ENCODE measurements at places on chromosomes 7 and 10.

DNA sequence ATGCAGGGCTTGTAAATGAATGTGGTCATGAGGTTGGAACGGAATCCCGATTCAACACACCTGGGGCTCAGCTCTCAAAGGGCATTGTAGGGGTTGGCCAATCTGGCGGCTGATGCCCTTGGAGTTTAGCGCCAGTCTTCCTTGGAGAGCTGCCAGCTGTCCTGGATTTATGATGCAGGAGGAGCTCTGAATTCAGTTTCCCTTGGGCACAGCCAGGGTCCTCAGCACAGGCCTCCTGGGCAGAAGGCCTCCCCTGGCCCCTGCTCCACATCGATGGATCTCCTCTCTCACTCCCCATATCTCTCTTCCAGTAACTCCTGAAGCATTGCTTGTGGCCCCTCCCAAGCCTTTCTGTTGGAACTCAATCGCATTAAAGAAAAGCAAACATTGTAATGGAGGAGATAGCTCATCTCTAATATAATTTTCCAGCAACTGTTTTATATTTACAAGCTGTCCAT, 985 bp upstream of the CYTH3 start:
- no peak for DNase-seq

- DNase-seq: no peak
Measured at GRCh38 chr7:23539494-23539907, 7.7 kb upstream of the TRA2A start.

DNA sequence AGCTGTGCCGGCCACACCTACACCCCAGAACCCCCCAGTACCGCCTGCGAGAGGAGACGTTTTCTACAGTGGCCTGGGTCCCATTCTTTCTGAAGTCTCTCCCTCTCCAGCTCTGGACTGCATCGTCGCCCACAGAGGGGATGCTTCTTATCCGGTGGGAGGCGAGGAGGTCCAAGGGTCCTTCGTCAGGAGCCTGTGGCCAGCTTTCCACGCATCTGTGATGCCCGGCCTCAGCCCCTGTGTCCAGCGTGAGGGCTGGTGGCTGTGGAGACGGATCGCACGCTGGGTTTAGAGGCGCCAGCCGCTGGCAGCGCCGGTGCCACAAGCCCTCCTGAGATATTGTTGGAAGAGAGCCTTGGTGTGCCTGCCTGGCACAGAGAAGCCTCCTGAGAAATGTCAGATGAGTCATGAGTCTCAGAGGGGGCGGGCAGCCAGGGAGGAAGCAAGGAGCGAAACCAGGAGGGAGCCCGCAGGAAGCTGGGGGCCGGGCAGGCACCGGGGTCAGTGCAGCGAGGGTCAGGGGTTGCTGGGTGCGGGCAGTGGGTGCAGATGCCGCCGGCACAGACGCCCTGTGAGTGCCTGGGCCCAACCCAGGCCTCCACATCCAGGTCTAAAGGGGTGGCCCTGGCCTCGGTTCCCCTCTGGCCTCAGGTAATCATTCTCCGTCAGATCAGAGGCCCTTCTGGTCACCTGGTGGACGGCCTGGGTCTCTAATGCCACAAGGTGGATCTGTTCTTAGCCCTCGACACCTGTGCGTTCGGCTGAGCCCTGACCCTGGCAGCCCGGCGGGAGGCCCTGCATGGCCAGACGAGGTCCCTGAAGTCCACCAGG, 86.0 kb upstream of the DIP2C start:
- no peak for DNase-seq

DNA sequence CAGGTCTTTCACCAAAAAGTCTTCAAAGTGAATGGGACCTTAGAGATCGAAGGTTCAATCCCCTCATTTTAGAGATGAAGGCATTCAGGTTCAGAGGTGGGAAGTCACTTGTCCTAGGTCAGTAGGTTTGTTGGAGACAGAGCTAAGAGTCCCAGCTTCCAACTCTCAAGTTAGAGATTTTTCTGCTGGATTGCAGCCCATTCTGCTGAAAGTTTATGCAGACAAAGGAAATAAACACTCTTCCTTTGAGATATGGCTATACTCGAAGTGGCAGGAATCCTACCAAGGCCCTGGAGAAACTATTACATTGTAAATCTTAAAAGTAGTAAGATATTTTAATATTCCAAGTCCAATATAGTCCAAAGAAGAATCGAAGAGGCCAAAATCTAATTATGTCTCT, 64.4 kb downstream of the LYZL1 start:
- no peak for DNase-seq

GRCh38 chr10:32112055-32112454, 55.8 kb upstream of the KIF5B start:
- DNase-seq: no peak

GRCh38 chr7:1669064-1669951, 769 bp upstream of the ELFN1 start:
- DNase-seq: no peak

DNA sequence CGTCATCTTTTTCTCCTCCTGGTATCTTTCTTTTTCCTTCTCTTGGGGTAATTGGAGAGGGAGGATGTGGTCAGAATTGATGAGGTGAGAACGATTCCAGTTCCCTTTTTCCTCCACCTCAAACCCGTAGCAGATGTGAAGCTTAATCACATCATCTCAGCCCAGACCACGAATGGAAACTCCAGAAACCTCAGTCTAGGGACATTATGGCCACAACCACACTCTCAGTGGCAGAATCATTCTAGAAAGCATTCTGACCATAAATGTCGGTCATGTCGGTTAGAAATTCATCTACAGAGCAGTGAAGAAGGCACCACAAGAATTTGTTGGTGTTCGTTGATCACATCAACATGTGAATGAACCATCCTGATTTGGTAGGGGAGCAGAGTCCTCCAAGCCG, 78.7 kb downstream of the GATA3 start:
- no peak for DNase-seq

DNA sequence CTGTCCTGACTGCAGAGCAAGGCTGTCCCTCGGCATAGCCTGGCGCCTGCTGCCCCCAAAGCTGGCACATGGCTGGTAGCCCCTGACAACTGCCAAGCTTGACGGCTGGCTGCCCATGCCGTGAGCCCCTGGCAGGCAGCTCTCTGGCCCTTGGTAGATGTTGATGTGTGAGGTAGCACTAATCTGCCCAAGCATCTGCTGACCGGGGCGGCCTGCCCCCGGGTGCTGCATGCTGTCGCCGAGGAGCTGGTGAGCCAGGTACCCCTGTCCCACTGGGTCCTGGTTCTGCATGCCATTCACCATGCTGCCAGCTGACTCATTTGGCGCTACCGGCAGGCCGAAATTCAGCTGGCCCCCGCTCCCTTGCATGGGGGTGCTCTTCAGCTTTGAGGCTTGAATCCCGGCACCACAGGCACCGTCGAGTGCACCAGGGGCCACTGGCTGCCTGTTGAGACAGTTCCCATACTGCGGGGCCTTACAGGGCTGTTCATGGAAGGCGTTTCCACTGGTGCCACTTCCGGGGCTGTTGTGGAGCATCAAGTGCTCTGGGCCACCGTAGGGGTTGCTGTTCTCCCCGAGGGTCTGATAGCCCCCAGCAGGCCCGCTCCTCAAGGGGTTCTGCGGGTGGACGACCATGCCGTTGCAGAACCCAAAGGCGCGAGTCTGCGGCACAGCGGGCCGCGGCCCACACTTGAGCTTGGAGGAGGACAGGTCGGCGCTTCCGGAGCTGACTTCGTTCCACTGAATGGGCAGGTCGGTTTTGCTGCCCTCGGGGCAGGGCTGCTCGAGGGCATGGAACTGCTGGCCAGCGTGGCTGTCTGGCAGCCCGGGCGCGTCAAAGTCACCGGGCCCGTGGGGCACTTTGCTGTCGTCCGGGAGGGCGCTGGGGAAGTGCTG, 262.2 kb upstream of the INHBA start:
- DNase-seq: no peak

GRCh38 chr10:114316744-114317143, 77.7 kb downstream of the VWA2 start:
- DNase-seq: no peak

DNA sequence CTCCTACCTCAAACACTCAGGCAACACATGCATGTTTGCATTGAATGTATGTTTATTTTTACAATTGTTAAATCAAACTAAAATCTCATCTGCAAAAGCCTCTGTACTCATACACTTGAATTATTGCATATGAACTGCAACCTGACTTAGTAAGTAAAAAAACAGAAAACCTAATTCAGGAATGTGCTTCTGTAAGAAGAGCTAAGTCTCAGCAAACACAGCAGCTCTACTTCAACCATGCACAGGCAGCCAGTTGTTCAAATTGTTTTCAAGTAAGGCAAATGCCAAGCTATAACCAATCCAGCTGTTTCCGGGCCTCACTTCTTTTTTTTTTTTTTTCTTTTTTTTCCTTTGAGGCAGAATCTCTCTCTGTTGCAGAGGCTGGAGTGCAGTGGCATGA, 93.5 kb upstream of the MALRD1 start:
- DNase-seq: no peak

GRCh38 chr10:90805206-90805605, 52.6 kb downstream of the HTR7 start:
- DNase-seq: no peak

DNA sequence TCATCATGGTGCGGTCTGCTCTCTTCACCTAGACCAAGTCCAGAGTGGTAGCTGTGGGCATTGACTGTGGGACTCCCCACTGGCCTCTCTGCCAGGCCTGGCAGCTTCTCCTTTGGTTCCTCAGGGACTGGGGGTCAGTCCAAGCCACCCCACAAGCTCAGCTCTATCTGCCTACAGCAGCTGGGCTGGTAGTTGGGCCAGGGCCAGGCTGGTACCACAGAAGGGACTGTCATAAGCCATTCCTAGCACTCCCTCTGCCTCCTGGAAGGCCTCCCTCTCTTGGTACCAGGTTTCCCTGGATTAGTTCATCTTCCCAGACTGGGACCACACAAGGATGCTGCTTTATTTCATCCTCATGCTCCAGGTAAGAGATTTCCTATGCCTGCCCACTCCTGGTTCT, 24.2 kb upstream of the UNC5B start:
- DNase-seq: no peak

DNA sequence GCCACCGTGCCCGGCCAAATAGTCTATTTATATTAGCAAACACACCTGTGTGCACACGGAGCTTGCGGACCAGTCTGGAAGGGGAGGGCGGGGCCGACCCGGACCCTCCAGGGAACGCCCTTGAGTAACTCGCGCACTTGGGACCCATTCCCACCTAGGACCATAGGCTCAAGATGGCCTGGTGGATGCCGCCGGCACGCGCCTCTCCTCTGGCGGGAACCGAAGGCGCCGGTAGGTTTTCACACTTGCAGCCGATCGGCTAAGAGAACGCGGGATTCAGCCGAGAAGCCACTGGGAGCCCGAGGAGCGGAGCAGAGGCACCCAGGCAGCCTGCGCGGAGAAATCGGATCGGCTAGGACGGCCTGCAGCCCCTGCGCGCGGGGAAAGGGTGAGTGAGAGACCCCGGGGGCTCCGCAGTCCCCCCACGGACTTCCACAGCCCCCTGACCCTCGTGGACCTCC, 18.9 kb downstream of the IFT22 start:
- DNase-seq: no peak

GRCh38 chr7:14233868-14234369, 244.5 kb upstream of the ETV1 start:
- no peak for DNase-seq

DNA sequence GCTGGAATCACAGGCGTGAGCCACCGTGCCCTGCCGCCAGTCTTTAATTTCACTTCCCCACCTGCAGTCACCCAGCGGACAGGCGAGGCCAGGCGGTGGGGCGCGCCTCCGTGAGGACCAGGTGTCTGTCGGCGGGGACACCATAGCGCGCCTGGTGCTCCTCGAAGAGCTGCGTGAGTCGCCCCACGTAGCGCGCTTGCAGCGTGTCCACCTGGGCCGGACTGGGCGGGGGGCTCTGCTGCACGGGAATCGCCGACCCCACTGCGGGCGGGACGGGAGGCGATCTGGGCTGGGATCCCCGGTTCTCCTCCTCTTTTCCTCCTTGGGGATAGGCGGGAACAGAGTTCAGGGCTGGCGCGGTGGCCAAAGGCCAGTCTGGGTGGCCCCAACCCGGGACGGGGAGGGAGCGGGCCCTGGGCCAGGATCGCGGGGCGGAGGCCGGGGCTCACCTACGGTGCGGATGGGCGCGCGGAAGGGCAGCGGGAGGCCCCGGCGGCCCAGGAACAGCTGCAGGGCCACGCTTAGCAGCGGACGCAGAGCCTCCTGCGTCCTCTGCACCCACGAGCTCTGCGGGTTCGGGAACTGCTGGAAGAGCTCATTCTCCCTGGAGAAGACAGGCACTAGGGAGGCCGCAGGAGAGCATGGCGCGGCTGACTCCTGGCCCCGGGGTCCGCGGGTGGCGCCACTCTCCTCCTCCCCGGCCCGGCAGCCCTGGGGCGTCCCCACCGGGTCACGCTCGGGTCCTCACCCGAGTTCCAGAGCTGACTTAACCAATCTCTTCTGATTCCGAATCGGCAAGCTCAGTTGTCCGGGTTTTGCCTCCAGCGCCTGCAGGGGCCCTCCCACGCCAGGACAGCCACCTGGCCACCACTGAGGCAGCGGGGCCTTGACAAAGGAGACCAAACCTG, 1.1 kb upstream of the MOGAT3 start:
- no peak for DNase-seq

DNA sequence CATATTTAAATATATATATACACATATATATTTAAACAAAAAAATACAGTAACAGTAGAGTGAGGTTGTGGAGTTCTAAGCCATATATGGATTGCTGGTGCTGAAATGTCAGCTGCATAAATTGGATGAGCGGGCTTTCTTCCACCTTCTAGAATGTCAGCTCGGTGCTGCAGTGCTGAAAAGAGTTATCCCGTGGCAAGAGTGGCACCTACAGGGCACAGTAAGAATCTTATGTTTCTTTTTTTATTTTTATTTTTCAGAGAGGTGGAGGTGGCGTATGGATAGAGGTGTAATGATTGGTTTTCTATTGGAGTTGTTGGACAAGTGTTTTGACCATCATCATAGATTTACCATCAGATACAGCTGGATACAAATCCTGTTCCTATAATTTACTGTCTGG, 86.2 kb upstream of the DYNC1I1 start:
- DNase-seq: no peak

- no peak for DNase-seq
Measured at GRCh38 chr10:70660722-70661121, 11.6 kb upstream of the ADAMTS14 start.

DNA sequence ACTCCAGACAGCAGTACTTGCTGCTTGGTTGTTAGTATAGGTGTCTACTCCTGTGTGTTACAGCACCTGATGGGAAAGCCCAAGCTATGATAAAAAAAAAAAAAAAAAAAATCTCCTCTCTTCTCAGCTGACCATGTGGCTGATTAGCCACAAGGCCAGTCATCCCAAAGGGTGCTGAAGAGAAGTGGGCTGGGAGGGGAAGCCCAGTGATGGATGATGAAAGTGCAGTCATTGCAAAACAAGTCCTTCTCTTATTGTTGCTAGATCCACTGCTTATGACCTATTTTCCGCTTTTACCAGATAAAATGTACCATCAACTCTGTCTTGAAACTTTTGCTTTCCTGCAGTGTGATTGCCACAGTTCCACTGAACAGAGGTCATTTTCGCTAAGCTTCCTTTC, 1092.5 kb upstream of the C7orf33 start:
- no peak for DNase-seq

DNA sequence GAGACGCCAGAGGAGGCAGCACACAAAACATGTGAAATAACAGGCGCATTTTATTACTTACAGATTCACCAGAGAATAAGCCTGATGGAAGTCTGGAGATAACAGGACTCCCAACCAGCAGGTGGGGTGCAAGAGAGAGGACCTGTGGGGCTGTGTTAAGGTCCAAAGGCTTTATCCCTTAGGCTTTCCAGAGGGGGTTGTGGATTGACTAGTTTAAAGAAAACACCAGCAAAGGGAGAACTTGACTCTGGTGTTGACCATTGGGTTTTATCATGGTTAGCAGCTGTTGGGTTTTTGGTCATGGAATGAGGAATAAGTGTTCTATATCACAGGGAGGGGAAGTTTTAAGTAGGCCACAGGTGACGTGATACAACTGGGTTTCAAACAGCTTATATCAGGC, 1.6 kb upstream of the CRPPA start:
- DNase-seq: no peak

Measured in T follicular helper cell (primary cell).